ENCODE measurements at places on chromosomes 3 and 15. TPM values are rescaled to one million over a fixed set of nuclear protein-coding genes. Genes with fewer than 3 reads are reported as not detected.

The MTFMT gene
- total RNA-seq = 14.3 TPM

The PPCDC gene
- total RNA-seq = 15.1 TPM

The ZNF860 gene
- 41.4 TPM for total RNA-seq

The SCN10A gene
- total RNA-seq = not detected

The GUCA1C gene
- total RNA-seq = not detected

The ERICH6 gene
- total RNA-seq = not detected

The BCL2A1 gene
- 32.9 TPM for total RNA-seq

The MESP2 gene
- not detected for total RNA-seq

The PROS1 gene
- not detected for total RNA-seq

The GOLGA6A gene
- total RNA-seq = 1.0 TPM

The LRRC58 gene
- 16.7 TPM for total RNA-seq

The SPTBN5 gene
- total RNA-seq = 1.4 TPM

The POC1A gene
- total RNA-seq = 2.4 TPM

The CAND2 gene
- total RNA-seq = 1.00 TPM

The HIGD2B gene
- 1.4 TPM for total RNA-seq

The LRRC31 gene
- not detected for total RNA-seq

The BOC gene
- 0.12 TPM for total RNA-seq

The ANKRD34C gene
- not detected for total RNA-seq

The MOBP gene
- total RNA-seq = not detected

The GHSR gene
- not detected for total RNA-seq

The ACSBG1 gene
- total RNA-seq = not detected

The GOLGA8N gene
- total RNA-seq = 9.6 TPM

The IGSF10 gene
- total RNA-seq = not detected

The CCR3 gene
- not detected for total RNA-seq

The HRG gene
- total RNA-seq = not detected

The LMAN1L gene
- total RNA-seq = 1.1 TPM

The CCDC191 gene
- total RNA-seq = 52.5 TPM

The CCR5 gene
- 0.17 TPM for total RNA-seq

The NAALADL2 gene
- not detected for total RNA-seq

The SSUH2 gene
- total RNA-seq = not detected

The COLQ gene
- 1.9 TPM for total RNA-seq

The HMCES gene
- 22.5 TPM for total RNA-seq

The TRPM1 gene
- total RNA-seq = not detected

The GOLGA6D gene
- total RNA-seq = not detected

The NEK10 gene
- 0.49 TPM for total RNA-seq

The GPR156 gene
- 0.20 TPM for total RNA-seq

The DNASE1L3 gene
- total RNA-seq = 1.1 TPM

The WHAMM gene
- total RNA-seq = 31.3 TPM

The CHRD gene
- total RNA-seq = not detected

The KAT2B gene
- 60.3 TPM for total RNA-seq

The ENTPD3 gene
- not detected for total RNA-seq

Measured in B cell (primary cell).